ENCODE measurements at places on chromosomes 11 and 22.

GRCh38 chr11:62054484-62055121, 69.2 kb upstream of the INCENP start:
- DNase-seq = peak; percentile 40

- DNase-seq = no peak
Observed at GRCh38 chr22:39486951-39487825, 14.9 kb upstream of the MIEF1 start.

DNA sequence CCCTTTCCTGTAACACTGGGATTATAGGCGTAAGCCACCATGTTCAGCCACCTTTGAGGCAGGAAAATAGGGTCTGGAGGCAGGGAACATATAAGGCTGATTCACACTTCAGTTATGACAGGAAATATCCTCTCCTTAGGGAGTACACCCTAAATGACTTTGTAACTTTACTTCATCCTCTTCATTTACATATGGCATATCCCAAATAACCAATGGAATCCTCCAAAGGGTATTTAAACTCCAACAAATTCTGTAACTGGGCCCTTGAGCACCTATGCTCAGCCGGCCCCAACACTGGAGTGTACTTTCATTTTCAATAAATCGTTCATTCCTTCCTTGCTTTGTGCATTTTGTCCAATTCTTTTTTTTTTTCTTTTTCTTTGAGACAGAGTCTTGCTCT, 1.6 kb upstream of the KAT5 start:
- no peak for DNase-seq

DNA sequence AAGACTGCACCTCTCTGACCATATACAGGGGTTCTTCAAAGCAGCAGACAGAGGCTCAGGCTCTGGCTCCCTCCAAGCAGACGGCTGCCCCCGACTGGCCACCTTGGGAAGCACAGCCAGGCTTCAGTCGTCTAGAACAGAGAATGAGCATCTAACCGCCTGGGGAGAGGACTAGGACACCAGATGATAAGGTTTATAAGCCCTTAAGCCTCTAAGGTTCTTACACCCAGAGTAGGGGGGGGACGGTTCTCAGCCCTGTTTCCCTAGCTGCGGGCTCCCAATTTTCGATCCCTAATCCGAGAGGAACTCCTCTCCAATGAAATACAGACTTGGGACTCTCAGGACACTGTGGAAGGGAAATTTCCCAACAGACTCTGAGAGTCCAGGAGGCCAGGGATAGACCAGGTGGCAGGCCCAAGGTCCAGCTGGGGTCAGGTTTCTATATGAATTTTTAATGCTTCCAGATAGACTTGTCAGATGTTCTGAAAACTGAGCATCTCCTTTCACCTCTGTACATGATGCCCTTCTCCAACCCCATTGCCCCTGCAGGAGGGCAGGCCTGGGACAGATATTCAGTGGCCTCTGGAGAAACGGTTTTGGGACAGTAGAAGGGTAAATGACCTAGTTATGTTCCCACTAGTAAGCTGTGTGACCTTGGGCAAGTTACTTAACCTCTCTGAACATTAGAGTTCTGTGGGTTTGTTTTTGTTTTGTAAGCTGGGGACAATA, 20.2 kb downstream of the RTN4RL2 start:
- peak; percentile 87 for DNase-seq

DNA sequence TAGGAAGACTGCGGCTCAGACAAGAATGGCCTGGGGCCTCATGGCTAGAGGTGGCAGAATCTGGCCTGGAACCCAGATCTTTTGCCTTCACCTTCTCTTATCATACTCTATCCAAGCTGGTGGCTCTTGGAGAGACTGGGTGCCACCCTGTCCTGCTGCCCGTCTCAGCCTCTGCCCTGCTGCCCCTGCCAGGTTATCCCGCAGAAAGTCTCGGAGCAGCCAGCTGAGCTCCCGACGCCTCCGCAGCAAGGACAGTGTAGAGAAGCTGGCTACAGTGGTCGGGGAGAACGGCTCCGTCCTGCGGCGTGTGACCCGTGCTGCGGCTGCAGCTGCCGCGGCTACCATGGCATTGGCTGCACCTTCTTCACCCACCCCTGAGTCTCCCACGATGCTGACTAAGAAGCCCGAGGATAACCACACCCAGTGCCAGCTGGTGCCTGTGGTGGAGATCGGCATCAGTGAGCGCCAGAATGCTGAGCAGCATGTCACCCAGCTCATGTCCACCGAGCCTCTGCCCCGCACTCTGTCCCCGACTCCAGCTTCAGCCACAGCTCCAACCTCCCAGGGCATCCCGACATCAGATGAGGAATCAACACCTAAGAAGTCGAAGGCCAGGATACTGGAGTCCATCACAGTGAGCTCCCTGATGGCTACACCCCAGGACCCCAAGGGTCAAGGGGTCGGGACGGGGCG, 5.9 kb downstream of the INCENP start:
- DNase-seq = no peak

DNA sequence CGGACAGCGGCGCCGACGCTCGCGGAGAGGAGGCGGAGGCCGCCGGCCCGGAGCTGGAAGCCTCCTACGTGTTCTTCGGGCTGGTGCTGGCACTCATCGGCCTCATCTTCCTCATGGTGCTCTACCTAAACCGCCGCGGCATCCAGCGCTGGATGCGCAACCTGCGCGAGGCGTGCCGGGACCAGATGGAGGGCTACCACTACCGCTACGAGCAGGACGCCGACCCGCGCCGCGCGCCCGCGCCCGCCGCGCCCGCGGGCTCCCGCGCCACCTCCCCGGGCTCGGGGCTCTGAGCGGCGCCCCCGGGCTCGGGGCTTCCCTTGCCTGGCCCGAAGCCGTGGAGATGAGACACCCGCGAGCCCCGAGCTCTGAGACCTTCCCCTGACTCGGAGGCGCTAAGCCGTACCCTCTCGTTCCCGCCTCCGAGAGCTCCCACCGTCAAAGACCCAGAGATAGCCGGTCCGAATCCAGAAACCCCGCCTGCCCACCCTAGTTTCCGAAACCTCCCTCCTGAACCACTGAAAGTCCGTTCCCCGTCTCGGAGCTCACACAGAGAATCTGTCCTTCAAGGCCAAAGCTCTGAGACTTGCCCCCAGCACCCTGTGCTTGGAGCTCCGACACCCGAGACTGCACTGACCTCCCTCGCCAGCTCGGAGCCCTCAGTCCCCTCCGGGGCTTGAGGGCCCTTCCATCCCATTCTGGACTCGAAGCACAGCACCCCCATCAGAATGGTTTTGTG, 1.5 kb downstream of the TPBGL start:
- DNase-seq = no peak

DNA sequence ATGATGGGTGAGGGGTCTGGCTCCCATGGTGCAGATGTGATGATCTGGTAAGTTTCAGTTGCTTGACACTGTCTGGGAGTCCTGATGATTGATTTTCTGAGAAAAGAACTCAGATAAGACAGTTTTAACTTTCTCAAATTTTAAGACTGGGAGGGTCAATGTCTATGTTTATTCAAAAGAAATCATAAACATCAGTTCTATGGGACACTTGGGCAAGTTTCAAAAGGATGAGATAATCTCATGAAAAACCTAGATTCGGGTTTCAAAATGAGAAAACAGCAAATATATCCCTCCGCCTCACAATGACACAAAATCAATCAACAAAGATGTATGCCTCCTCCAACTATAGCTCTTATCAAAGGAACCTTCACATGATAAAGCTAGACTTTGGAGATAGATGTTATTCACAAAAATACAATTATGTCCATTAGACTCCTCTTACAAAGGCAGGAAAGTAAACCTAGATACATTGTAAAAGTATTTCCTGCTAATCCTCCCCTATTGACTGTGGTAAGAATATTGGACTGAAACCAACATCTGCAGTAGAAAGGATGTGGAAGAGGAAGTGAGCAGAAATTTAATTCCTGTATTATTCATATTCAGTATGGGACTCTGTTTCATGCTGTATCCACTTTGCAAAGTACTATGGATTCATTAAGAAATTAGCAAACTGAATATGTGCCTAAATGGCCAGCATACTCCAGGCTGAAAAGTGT, 21.6 kb downstream of the SVIP start:
- DNase-seq = no peak

DNA sequence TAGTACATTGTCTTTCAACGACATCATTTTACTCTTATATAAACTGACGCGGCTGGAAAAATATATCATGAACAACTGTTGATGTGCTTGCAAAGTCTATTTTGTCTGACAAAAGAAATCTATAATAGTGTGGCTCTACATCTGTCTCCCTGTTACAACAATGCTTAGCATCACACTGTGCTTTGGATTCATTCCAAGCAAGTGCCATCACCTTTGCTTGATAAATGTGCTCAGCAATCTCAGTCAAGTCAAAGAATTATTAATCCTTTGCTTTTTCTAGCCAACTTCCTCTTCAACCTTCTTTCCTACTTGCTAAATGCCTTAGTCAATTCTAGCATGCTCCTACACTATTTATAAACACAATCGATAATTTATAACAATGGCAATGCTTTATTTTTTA, 140.5 kb downstream of the FCHSD2 start:
- no peak for DNase-seq

- no peak for DNase-seq
Observed at GRCh38 chr22:50078761-50079160, 6.5 kb downstream of the MLC1 start.

- DNase-seq = no peak
Observed at GRCh38 chr11:63534895-63535461, 1.6 kb upstream of the PLAAT4 start.

DNA sequence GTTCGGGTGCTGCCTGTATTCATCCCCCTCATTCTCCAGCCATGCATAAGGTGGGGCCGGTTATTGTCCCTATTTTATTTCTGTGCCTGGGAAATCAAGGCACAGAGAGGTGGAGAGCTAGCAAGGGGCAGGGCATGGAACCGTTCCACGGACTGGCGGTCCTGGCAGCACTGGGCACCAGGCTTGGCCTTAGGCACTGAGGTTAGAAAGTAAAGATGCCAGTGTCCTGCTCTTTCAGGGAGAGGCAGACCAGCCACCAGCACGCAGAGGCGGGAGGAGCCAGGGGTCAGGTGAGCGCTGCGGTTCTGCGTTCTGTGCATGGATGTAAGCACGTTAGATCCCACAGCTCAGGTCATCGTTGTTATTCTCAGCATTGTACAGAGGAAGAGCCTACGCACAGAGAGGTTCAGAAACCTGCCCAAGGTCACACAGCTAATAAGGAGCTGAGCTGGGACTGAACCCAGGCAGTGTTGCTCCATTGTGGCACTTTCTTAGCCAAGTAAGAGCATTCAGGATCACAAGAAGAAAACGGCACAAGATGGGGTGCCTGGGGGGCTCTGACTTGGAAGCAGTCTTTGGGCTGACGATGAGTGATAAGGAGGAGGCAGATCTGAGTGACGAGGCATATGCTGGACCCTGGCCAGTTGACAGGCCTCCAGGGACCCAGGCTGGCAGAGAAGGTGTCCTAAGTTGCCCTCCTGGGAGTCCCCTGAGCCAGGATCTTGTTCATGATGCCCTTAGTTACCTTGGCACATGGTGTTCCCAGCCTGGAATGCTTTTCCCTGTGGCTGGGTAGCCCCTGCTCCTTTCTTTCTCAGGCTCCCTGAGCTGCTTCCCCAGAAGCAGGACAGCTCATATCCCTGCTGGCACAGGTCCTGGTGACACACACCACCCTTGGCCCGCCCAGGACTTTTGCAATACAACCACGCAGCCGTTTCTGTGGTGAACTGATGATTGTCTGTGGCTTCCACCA, 41.1 kb downstream of the OSBPL5 start:
- DNase-seq = no peak

GRCh38 chr11:118084247-118084646, 2.5 kb downstream of the SMIM35 start:
- no peak for DNase-seq

GRCh38 chr22:30744224-30744623, 49.5 kb downstream of the OSBP2 start:
- DNase-seq = no peak

DNA sequence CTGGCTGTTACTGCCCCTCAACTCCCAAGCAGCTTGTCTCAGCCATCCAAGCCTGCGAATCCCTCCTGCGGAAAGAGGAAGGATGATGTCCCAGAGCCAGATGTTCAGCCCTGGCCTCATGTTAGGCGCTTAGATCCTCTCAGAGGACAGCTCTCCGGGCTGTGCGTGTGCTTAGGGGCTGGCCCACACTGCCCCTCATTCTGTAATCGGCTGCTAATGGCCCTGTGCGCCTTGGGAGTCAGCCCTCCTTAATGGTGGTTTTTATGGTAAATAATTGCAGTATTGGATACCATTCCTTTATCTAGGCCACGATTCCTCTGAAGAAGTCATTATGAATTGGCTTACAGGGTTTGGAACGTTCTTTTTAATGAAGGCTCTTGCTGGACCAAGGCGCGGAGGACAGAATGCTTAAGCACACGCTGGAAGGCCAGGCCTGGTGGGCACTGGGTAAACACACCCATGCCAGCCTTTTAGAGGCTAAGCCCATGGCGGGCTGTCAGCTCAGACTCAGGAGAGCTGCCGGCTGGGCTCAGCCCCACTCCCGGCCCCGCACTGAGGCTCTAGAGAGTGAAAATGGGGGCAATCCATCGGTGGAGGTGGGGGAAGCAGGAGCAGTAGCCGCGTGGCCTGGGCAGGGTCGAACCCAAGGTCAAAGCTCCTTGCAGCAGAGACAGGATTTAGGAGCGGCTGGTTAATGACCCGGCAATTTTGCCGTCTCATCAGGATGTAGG, 1157.5 kb downstream of the BRD1 start:
- no peak for DNase-seq

- no peak for DNase-seq
Observed at GRCh38 chr11:69301081-69301454, 7.1 kb downstream of the MYEOV start.
